Inflammatory macrophage treated with lipopolysaccharide for 1 hour (primary cell): ENCODE measurements at places on chromosomes 5 and 9.

DNA sequence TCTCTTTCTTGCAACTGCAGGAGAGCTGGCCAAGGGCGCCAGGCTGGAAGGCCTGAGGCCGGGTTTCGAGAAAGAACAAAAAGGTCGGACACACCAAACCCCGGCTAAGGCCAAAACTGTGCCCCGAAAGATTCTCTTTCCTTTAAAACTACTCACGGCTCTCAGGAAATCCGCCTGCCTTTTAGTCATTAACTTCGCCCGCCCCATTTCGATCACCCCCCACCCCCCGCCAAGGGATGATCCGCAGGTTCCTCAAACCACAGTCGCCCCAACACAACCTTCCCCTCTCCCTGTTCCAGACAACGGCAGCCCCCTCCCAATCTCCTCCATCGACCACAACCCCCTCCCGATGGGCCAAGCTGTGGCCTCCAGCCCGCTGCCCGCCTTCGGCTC lies 536 bp downstream of the FEM1C start:
- peak; percentile 79 for DNase-seq

DNA sequence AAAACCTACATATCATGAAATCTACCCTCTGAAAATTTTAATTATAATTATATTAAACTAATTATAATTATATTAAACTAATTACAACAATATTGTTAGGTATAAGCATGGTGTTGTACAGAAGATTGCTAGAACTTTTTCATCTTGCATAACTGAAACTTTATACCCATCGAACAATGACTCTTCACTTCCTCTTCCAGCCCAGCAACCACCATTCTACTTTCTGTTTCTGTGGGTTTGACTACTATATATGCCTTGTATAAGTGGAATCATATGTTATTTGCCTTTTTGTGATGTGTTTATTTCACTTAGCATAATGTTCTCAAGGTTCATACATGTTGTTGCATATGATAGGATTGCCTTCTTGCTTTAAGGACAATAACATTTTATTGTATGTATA lies 274.2 kb upstream of the CCNH start:
- no peak for DNase-seq

DNA sequence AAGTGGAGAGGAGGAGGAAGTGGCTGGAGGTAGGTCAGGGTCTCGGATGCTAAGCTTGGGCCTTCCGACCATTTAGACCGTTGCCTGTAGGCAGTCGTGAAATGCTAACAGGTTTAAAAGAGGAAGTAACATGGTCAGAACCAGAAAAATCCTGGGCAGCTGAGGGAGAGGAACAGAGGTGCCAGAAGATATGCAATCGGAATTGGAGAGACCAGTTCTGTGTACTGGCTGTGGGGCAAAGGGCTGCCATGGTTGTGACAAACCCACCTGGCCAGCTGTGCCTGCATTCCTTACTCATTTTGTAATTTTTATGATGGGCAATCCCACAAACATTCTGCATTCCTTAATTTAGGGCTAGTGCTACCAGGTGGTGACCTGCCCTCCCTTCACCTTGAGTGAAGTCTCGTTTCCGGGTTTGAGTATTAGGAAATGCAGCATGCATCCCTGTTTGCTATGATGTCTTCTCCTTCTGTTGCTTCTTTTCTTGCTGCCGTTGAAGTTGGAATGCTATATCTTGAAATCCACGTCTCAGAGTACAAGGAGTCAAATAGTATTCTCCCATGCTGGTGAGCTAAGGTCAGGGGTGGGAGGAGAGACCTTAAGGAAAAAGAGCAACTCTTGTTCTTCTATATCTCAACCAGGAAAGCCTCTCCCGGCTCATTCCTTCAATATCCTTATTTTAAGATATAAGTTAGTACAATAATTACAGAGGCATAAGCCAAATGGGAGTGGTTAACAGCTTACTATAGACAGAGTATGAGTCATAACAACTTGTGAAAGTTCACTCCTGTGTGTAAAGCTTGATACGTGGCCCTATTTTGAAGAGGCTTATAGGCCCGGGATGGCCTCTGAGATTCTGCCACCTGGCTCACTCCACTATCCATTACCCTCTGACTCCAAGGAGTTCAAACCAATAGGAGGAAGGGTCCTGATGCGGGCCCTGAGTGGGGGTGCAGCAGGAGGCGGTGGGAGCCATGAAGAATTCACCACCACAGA lies 37.0 kb downstream of the B4GALT1 start:
- DNase-seq, result peak; percentile 58

DNA sequence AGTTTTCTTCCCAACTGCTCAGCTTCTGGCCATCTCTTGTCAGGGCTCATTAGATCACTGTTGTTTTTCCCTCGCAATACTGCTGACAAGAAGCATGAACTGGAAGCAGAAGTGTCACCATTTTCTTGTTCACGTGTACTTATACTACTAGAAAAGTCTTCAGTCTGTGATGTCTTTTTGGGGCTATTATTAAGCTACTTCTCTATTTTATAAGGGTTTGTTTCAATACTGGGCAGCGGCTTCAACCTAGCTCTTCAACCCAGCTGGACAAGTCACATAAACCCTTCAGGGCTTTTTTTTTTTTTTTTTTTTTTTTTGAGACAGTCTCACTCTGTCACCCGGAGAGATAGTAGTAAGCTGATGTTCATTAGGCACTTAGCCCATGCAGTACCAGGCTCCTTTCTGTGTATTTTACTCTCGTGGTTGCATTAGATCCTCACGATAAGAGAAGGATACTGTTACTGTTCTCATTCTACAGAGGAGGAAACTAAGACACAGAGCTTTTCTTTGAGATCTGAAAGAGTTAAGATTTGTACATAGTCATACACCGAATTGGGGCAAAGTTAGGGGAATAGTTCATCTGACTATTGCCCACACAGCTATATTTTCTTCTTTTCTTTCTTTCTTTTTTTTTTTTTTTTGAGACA lies 20.5 kb downstream of the RAPGEF1 start:
- DNase-seq, result peak; percentile 48

DNA sequence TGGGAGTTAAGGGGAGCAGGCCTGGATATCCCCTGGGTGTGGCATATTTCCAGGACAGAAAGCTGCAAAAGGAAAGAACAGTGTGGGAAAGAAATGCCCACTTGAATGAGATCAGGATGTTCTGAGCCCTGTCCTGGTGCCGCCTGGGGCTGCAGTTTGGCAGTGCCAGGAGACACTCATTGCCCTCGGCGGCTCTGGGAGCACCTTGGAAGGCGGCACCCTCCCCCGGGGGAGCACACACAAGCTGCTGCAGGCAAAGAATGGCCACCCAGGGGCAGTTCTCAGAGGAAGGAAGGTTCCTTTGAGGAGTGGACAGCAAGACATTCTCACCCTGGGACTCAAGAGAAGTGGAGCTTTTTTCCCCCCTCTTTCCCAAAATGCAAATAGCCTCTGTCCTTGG lies 305.3 kb downstream of the NTRK2 start:
- DNase-seq, result no peak

DNA sequence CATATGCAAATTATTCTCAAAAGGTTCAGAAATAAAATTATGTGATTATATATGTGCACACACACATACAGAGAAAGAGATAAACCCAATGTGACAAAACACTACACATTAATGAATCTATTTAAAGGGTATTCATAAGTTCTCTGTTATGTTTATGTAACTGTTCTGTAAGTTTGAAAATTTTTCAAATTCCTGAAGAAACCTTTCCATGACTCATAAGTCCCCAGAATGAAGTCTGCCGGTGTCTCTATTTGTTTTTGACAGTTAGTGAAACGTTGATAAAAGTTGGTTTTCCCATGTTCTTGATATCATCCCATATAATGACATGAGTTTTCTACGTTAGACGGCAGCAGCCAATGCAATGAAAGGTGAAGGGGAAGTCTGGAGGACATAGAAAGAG lies 199.5 kb upstream of the PUM3 start:
- no peak for DNase-seq

- DNase-seq, result no peak
These were observed 10.5 kb downstream of the PTTG1 start for GRCh38 chr5:160432196-160432595.

- DNase-seq, result peak; percentile 70
These were observed 18.7 kb upstream of the TGFBR1 start for GRCh38 chr9:99085949-99086948.

- no peak for DNase-seq
These were observed 173.1 kb downstream of the CCDC171 start for GRCh38 chr9:15725953-15726352.

DNA sequence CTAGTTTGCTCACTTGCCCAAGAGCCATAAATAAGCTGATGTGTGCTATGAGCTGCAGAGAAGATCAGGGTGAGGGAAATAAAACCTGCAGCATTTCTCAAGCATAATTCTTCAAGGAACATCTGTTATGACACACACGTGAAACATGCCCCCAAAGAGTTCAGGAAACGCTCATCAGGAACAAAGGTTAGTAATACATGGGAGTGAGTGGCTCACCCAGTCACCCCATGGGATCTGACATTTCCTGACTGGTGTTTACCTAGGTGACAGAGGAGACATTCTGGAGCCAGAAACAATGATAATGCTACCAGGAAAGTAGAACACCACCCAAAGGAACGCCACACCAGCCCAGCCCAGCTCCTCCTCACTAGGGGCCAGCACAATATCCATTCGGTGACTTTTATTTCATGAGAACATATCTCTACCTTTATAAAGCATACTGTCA lies 66.0 kb downstream of the FRMD3 start:
- DNase-seq, result peak; percentile 11

GRCh38 chr9:92769990-92770359 lies 5.3 kb upstream of the BICD2 start:
- no peak for DNase-seq

DNA sequence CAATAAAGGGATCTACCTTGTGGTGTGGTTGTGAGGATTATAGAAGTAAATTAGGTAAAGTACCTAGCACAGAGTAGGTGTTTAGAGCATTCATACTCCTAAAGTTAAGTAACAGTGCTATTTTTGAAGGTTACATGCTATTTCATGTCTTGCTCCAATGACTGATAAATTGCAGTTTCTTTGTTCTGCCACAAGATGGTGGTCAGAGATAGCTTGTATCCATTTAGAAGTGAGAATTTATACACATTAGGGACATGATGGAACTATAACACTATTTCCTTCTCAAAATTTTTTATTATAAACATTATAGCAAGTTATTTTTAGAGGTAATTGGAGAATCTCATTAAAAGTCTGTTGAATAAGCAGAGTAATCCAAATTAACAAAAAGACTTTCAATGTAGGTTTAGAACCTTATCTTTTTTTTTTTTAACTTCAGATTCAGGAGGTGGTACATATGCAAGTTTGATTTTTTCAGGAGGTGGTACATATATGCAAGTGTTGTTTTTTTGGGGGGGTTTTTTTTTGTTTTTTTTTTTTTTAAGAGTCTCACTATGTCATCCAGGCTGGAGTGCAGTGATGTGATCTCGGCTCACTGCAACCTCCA lies 17.1 kb downstream of the MTREX start:
- DNase-seq, result peak; percentile 33

GRCh38 chr5:7615566-7616061 lies 219.7 kb downstream of the ADCY2 start:
- DNase-seq, result no peak

DNA sequence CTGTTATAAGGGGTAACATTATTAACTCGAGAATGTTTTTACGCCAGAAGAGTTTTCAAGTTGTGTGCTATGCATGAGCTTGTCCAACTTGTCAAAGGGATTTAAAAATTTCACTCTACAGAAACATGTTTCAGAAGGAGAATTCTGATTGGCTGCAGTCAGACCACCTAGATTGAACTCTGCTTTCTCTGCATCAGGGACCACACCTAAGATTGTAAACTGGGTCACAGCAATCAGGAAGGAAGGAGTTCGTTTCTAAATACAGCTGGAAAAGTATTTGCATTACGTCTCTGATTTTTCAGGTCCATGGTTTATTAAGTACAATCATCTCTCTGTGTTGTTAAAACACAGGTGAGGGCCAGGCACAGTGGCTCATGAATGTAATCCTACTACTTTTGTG lies 5.8 kb downstream of the GLRX start:
- no peak for DNase-seq

DNA sequence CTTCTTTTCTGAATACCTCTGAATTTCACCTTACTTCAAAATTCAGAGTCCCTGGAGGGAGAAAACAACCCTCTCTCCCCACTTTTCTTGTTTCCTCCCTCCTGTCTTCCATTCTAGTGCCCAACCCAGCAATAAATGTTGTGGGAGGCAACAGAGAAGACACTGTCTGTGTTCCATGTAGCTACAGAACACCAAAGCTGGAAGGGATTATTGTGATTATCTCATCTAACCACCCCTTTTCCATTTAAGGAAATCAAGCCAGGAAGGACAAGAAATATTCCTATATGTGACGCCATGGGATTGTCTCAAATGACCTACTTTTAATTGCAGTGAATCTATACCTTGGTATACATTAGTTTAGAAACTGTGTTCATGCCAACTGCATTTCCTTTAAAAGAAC lies 476.6 kb upstream of the TNC start:
- no peak for DNase-seq

- DNase-seq, result no peak
These were observed 464.5 kb downstream of the ICE1 start for GRCh38 chr5:5886812-5887486.

DNA sequence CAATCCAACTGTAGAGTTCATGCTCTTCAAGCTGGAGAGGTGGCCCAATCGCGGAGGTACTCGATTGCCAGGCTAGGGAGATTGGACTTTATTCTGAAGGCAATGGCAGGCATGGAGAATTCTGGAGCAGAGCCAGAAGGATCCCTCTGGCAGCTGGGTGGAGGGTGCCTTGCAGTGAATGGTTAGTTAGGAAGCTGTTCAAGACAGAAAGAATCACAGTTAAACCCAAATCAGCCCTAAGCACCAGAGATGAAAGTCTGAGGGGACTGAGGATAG lies 182.4 kb downstream of the RGS3 start:
- DNase-seq, result no peak

GRCh38 chr5:130102960-130103359 lies 198.7 kb downstream of the CHSY3 start:
- DNase-seq, result no peak

GRCh38 chr5:132271251-132272246 lies 14.1 kb downstream of the PDLIM4 start:
- no peak for DNase-seq

DNA sequence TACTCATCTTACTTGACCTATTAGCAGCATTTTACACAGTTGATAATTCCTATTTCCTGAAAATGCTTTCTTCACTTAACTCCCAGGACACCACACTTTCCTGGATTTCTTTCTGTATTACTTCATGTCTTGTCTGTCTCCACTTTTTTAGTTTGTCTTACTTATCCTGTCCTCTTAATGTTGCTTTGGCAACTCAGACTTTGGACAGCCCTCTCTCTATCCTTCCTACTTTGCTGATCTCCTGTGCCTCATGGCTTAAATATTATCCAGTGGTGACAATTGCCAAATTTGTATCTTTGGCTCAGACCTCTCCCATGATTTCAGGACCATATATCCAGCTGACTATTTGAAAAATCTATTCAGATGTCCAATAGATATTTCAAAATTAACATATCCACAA lies 39.8 kb upstream of the NUDT12 start:
- no peak for DNase-seq

GRCh38 chr9:134625361-134626068 lies 16.1 kb upstream of the COL5A1 start:
- no peak for DNase-seq
